Esophagus squamous epithelium (tissue), 5 donors: ENCODE measurements at places on chromosomes 11 and 22.

GRCh38 chr11:2934611-2935239, 5.5 kb upstream of the PHLDA2 start:
- H3K27ac ChIP-seq, result no peak overlapping the region
- peaks cover 36% of the 10 kb centered on the region for H3K4me1 ChIP-seq
- peaks cover 10% of the 10 kb centered on the region for H3K27me3 ChIP-seq

GRCh38 chr22:39434243-39434653, 22.6 kb upstream of the MGAT3 start:
- no peaks in the 10 kb centered on the region for H3K27me3 ChIP-seq
- peaks cover 6% of the 10 kb centered on the region for H3K36me3 ChIP-seq
- H3K4me1 ChIP-seq, result peaks cover 18% of the 10 kb centered on the region
- H3K27ac ChIP-seq, result no peak overlapping the region
- H3K4me3 ChIP-seq, result no peak overlapping the region

DNA sequence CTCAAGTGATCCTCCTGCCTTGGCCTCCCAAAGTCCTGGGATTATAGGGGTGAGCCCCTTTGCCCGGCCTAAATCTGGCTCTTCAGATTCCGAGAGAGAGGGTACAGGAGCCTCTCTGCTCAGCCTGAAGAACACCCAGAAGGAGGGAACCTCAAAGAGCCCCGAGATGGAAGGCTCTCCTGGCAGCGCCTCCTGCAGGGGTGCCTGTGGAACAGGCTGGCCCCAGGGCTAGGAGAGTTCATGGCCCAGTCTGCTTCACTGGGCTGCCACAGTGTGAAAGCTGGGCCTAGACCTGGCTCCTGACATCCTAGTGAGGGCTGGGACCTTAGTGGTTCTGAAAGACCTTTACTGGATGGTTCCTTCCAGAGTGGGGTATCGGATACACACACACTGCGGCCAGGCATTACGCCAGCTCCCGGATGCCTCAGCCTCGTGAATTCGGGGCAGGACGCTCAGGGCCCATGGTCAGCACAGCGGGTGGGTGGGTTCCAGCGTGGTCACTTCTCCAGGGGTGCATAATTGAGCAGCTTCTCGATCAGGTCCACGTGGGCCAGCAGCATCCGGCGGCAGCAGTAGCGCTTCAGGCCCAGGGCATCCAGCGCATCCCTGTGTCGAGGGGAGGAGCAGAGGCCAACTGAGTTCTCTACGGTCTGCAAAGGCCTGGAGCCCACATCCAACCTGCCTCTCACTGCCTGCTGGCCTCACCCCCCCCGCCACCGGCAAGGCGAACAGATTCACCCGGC, 2.3 kb downstream of the POLR2L start:
- H3K27me3 ChIP-seq, result peaks cover 4% of the 10 kb centered on the region
- no peak overlapping the region for H3K4me3 ChIP-seq
- peaks cover 90% of the 10 kb centered on the region for H3K4me1 ChIP-seq
- DNase-seq, result no peak
- peaks cover 51% of the 10 kb centered on the region for H3K36me3 ChIP-seq

DNA sequence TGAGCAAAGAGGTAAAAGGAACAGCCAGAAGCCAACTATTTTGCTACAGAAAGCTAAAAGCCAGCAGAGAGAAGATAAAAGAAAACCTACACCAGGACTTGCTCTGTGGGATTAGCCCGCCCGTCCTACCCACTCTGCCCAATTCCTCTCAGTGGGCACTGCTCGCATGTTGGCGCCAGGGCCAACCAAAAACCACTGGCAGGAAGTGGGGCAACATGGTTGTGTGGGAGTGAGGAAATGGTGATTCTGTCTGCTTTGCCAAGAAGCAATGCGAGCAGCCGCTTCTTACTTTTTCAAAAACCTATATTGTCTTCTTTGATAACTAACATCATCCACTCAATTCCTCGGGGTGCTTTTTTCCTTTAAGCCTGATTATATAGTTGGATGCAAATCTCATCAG, 14.2 kb upstream of the APOA1 start:
- peak overlapping the region; percentile 74 for H3K27ac ChIP-seq
- H3K4me3 ChIP-seq, result no peak overlapping the region
- peaks cover 62% of the 10 kb centered on the region for H3K36me3 ChIP-seq
- H3K4me1 ChIP-seq, result peaks cover 16% of the 10 kb centered on the region
- DNase-seq, result no peak

GRCh38 chr22:32574411-32574810, 99.8 kb downstream of the FBXO7 start:
- H3K27ac ChIP-seq, result no peak overlapping the region
- peaks cover 12% of the 10 kb centered on the region for H3K4me1 ChIP-seq
- no peaks in the 10 kb centered on the region for H3K27me3 ChIP-seq
- DNase-seq, result no peak
